CD8-positive, alpha-beta memory T cell (primary cell): ENCODE measurements at places on chromosomes 6 and 20.

DNA sequence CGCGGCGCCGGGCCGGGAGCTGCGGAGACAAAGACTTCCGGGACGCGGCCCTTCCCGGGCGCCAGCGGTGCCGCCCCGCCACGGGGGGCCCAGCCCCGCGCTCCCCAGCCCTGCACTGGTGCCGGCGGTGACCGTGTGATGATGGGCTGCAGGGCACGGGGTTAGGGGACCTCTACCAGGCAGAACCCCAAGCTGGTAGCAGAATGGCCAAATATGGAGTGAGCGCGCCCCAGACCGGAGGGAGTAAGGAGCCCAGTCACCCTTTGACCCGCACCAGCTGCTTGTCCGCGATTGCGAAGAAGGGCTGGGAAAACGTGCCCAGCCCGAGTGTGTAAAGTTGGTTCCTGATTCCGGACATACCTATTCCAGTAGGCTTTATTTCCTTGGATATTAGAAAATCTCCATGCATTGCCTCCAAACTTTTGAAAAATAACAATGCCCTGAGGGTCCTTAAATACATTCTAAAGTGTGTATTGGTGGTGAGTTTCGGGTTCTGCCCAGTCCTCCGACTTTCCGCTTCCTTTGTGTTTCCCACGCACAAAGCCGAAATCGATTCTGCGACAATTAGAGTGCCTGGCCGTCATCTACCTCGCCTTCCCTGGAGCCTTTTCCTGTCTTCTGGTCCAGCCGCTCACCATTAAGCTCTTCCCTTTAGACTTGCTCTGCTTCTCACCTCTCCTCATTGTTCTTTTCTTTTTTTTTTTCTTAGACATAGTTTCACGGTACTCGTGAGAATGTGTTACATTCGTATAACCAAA, 1.1 kb downstream of the ABRACL start:
- H3K4me1 ChIP-seq: peaks cover 20% of the 10 kb centered on the region
- peaks cover 1% of the 10 kb centered on the region for H3K36me3 ChIP-seq
- no peak for DNase-seq
- peak overlapping the region; percentile 71 for H3K27ac ChIP-seq

GRCh38 chr6:111715321-111715720, 109.6 kb upstream of the TRAF3IP2 start:
- no peaks in the 10 kb centered on the region for H3K27me3 ChIP-seq
- peak; percentile 52 for DNase-seq
- peaks cover 79% of the 10 kb centered on the region for H3K4me1 ChIP-seq
- no peak overlapping the region for H3K27ac ChIP-seq

DNA sequence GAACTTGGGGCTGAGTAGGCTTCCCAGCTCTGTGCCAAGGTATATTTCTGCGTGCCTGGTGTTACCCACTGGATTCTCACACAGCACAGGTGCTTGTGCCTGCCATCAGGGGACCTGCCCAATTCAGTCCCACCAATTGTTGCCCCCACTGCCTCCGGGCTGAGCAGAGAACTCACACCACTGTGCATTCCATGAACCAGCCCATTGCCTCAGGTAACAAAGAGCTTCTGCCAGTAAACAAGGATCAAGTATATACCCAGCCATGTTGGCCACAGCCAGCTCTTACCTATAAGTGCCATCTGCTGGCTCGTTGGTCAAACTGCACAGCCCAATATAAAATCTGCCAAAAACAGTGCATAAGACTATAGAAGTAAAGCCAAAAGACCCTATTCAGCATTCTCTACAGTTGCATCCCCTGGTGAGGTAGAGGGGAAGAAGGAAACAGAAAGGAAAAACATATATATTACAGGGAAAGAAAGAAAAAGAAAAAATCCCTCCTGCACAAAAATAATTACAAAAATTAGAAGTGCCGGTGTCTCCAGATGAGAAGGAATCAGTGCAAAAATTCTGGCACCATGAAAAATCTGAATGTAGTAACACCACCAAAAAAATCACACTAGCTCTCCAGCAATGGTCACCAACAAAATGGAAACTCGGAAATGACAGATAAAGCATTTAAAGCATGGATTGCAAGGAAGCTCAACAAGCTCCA, 241.4 kb downstream of the IBTK start:
- H3K4me3 ChIP-seq: no peak overlapping the region
- no peaks in the 10 kb centered on the region for H3K27me3 ChIP-seq
- no peak overlapping the region for H3K27ac ChIP-seq

GRCh38 chr20:45502561-45502960, 12.9 kb downstream of the SPINT3 start:
- no peak for DNase-seq
- no peaks in the 10 kb centered on the region for H3K27me3 ChIP-seq
- H3K36me3 ChIP-seq: no peaks in the 10 kb centered on the region
- no peak overlapping the region for H3K27ac ChIP-seq
- H3K4me3 ChIP-seq: no peak overlapping the region

- no peaks in the 10 kb centered on the region for H3K4me1 ChIP-seq
- no peaks in the 10 kb centered on the region for H3K36me3 ChIP-seq
- DNase-seq: no peak
- H3K4me3 ChIP-seq: no peak overlapping the region
- no peak overlapping the region for H3K27ac ChIP-seq
These were observed 172.9 kb downstream of the LAMA2 start for GRCh38 chr6:129055796-129056195.

GRCh38 chr6:71349976-71350615, 61.5 kb downstream of the OGFRL1 start:
- DNase-seq: no peak
- H3K27ac ChIP-seq: no peak overlapping the region
- H3K36me3 ChIP-seq: no peaks in the 10 kb centered on the region
- no peaks in the 10 kb centered on the region for H3K27me3 ChIP-seq

DNA sequence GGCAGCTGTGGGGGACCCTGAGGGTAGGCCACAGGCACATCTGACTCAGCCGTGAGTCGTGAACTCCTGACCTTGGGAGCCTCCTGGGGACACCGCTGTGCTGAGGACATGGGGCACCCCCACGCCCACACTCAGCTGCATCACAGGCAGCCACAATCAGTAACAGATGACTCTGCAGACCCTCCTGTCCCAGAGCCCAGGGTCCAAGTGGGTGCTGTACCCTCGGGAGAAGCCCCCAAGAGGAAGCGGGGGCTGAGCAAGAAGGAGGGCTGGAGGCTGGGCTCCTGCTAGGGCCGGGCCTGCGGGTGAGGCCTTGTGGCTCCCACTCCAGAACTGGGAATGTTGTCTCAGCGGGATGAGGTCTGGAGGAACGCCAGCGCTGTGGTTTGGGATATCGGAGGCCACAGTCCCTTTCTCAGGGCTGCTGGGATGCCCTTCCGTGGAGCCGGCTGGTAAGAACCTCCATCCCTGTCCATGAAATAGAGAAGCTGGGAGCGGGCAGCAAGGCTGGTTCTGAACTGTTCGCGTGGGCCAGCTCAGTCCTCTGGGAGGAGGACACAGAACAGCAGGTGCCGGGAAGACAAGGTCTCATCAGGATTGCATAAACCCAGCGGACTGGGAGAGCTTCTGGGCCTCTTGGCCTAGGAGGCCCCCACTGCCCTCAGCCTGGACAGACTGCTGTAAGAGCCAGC, 3.1 kb upstream of the LAMA5 start:
- DNase-seq: no peak
- peaks cover 18% of the 10 kb centered on the region for H3K4me1 ChIP-seq
- H3K27me3 ChIP-seq: peaks cover 22% of the 10 kb centered on the region
- no peak overlapping the region for H3K27ac ChIP-seq

DNA sequence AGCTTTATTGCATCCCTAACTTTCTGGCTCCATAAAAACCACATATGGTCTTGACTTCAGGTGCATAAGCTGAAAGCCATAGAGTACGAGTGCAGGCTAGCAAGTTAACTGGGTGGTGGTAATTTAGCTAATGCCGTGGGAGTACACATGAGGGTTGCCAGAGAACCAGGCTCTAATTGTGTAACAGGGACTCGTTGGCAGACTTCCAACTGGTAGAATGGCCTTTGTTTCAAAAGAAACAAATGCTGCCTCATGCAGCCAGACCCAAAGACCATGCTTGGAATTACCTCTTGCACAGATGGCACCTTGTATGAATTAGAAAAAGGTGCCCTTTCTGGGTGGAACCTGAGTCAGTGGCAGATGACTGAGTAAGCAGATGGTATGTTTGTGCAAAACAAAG, 73.2 kb downstream of the LY86 start:
- H3K4me3 ChIP-seq: no peak overlapping the region
- no peaks in the 10 kb centered on the region for H3K27me3 ChIP-seq
- H3K27ac ChIP-seq: no peak overlapping the region
- H3K4me1 ChIP-seq: peaks cover 28% of the 10 kb centered on the region
- DNase-seq: no peak
- no peaks in the 10 kb centered on the region for H3K36me3 ChIP-seq

DNA sequence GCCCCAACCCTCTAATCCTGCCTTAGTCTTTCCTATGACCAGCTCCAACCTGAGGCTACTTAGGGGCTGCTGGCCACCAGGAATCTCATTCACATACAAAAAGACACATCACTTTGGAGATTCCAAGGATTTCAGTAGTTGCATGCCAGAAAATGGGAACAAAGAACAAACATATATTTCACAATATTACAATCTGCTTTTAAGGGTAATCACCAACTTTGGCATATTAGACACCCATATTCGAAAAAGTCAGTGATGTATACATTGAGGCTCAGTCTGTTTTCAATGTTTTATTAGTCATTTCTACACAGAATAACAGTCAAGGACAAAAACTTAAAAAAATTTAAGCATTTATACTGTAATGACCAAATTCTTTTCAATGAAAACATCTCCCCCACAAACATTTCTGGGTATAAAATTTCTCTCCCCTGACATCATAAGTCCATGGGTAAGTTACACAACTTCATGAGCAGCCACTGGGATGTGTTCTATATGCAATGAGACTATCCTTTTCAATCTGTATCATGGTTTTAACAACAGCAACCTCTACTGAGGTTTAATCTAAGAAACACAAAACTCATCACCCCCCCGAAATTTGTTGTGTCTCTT, 103.5 kb downstream of the MAP7 start:
- H3K27ac ChIP-seq: no peak overlapping the region
- H3K36me3 ChIP-seq: no peaks in the 10 kb centered on the region
- DNase-seq: no peak
- H3K4me1 ChIP-seq: no peaks in the 10 kb centered on the region
- H3K27me3 ChIP-seq: no peaks in the 10 kb centered on the region

- H3K4me3 ChIP-seq: no peak overlapping the region
- H3K36me3 ChIP-seq: no peaks in the 10 kb centered on the region
- H3K4me1 ChIP-seq: no peaks in the 10 kb centered on the region
- H3K27me3 ChIP-seq: no peaks in the 10 kb centered on the region
- H3K27ac ChIP-seq: no peak overlapping the region
- no peak for DNase-seq
These were observed 40.5 kb downstream of the FAM110A start for GRCh38 chr20:873875-874607.

- H3K27ac ChIP-seq: no peak overlapping the region
- no peaks in the 10 kb centered on the region for H3K36me3 ChIP-seq
- H3K27me3 ChIP-seq: no peaks in the 10 kb centered on the region
- H3K4me1 ChIP-seq: no peaks in the 10 kb centered on the region
These were observed 208.2 kb upstream of the ZNF217 start for GRCh38 chr20:53801609-53802370.

- H3K27ac ChIP-seq: no peak overlapping the region
- H3K36me3 ChIP-seq: no peaks in the 10 kb centered on the region
- no peak overlapping the region for H3K4me3 ChIP-seq
- H3K4me1 ChIP-seq: no peaks in the 10 kb centered on the region
These were observed 270 bp upstream of the TIAM2 start for GRCh38 chr6:154994836-154995253.

GRCh38 chr20:9927224-9927623, 88.3 kb upstream of the PAK5 start:
- no peak overlapping the region for H3K27ac ChIP-seq
- H3K4me3 ChIP-seq: no peak overlapping the region
- no peaks in the 10 kb centered on the region for H3K4me1 ChIP-seq
- H3K36me3 ChIP-seq: no peaks in the 10 kb centered on the region

DNA sequence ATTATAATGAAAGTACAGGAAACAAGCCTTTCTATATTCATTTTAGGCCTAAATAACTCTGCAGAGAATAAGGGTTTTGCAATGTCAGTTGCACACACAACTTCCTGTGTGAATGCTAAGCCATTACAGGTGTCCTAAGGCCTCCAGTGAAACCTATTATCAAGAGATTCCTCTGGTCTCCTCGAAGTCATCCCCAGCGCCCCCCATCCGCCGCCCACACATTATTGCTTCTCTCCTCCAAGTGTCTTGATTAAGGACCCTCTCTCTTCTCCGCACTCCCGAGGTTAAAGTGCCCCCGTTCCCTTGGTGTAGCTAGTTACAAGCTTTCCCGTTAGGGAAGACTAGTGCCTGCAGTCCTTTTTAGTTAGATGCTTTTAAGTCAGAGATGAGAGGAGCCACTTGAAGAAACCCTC, 1.3 kb downstream of the HIVEP2 start:
- H3K36me3 ChIP-seq: no peaks in the 10 kb centered on the region
- DNase-seq: peak; percentile 79
- H3K27ac ChIP-seq: peak overlapping the region; percentile 98
- H3K27me3 ChIP-seq: no peaks in the 10 kb centered on the region
- peak overlapping the region; percentile 79 for H3K4me3 ChIP-seq

DNA sequence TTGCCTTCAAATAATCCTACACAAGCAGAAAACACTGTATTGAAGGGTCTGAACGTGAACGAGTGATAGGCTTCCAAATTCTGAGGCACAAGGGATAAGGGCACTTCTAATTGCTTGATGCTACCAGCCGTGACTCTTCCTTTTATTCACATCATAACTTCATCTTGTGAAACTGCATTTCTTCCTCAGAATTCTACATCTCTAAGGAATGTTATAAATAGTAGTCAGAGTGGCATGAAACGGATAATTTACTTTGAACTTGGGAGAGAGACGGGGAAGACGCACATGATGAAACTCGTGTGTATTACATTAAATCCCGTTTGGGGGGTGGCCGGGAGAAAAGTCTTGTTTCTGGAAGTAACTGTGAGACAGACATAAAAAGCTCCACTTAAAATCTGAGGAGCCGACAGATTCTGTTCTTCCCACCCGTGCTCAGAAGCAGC, 754 bp downstream of the HDDC2 start:
- peaks cover 5% of the 10 kb centered on the region for H3K36me3 ChIP-seq
- peak overlapping the region; percentile 62 for H3K4me3 ChIP-seq
- H3K27me3 ChIP-seq: no peaks in the 10 kb centered on the region
- peak; percentile 2 for DNase-seq

- H3K27ac ChIP-seq: no peak overlapping the region
- no peak overlapping the region for H3K4me3 ChIP-seq
- no peaks in the 10 kb centered on the region for H3K36me3 ChIP-seq
These were observed 176.3 kb downstream of the KCNQ5 start for GRCh38 chr6:72798196-72798595.
